Left ventricle myocardium inferior (tissue), 1 donor: ENCODE measurements at places on chromosomes 11 and 22. TPM values are rescaled to one million over a fixed set of nuclear protein-coding genes. Genes with fewer than 3 reads are reported as not detected.
A peak's percentile ranks its signal among the peaks of the same experiment; 100 is the strongest.

DNA sequence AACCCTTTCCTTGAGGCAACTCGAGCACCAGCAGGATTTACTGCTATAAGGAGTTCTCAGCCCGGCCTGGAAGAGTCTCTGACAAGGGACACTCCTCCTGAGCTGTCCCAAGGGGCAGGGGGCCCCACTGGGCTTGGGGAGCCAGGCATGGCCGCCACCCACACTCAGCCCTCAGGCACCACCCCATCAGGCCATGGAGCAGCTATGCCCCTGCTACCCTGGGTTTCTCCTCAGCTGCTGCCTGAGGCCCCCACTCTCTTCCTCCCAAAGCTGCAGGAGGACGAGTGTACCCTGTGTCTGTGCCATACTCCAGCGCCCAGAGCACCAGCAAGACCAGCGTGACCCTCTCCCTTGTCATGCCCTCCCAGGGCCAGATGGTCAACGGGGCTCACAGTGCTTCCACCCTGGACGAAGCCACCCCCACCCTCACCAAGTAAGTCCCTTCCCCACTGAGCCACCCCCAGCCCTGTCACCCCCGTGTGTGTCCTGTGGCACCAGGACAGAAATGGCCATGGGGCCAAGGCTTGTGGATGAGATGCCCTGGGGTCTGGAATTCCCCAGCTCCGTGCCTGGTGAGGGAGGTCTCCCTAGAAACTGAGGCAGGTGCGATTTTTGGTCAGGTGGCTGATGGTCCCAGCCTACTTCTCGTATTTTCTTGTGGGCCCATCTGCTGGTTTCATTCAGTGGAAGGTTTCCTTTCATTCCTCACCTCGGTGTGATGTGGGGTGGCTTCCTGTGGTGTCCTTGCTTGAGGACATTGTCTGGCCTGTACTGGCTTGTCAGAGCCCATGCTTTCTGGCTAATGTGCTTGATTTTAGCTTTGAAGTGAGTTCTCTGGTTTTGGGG, 28.4 kb downstream of the TAB1 start:
- peaks cover 79% of the 10 kb centered on the region for H3K36me3 ChIP-seq
- no peaks in the 10 kb centered on the region for H3K27me3 ChIP-seq
- DNase-seq, result no peak
- H3K4me3 ChIP-seq, result no peak overlapping the region
- peaks cover 34% of the 10 kb centered on the region for H3K4me1 ChIP-seq

GRCh38 chr22:20052309-20053259, 27.5 kb upstream of the DGCR8 start:
- no peak for DNase-seq
- no peak overlapping the region for H3K4me3 ChIP-seq
- peaks cover 20% of the 10 kb centered on the region for H3K4me1 ChIP-seq
- H3K36me3 ChIP-seq, result peaks cover 89% of the 10 kb centered on the region

- no peak overlapping the region for H3K4me3 ChIP-seq
- no peaks in the 10 kb centered on the region for H3K4me1 ChIP-seq
- no peak overlapping the region for H3K27ac ChIP-seq
- DNase-seq, result no peak
- no peaks in the 10 kb centered on the region for H3K36me3 ChIP-seq
Observed at GRCh38 chr11:77101043-77101537, 1.6 kb upstream of the OMP start.

GRCh38 chr11:25970726-25971508, 361.0 kb upstream of the ANO3 start:
- no peak for DNase-seq
- H3K27me3 ChIP-seq, result no peaks in the 10 kb centered on the region
- H3K4me3 ChIP-seq, result no peak overlapping the region
- H3K27ac ChIP-seq, result no peak overlapping the region
- H3K4me1 ChIP-seq, result no peaks in the 10 kb centered on the region

GRCh38 chr11:60918251-60918938, 4.4 kb downstream of the TMEM109 start:
- H3K4me3 ChIP-seq, result no peak overlapping the region
- peaks cover 64% of the 10 kb centered on the region for H3K4me1 ChIP-seq
- no peak overlapping the region for H3K27ac ChIP-seq
- H3K27me3 ChIP-seq, result no peaks in the 10 kb centered on the region
- no peak for DNase-seq
- peaks cover 39% of the 10 kb centered on the region for H3K36me3 ChIP-seq

- peaks cover 60% of the 10 kb centered on the region for H3K36me3 ChIP-seq
- H3K4me1 ChIP-seq, result peaks cover 27% of the 10 kb centered on the region
- H3K4me3 ChIP-seq, result no peak overlapping the region
- no peaks in the 10 kb centered on the region for H3K27me3 ChIP-seq
Observed at GRCh38 chr11:20088397-20089225, 71.7 kb downstream of the DBX1 start.

DNA sequence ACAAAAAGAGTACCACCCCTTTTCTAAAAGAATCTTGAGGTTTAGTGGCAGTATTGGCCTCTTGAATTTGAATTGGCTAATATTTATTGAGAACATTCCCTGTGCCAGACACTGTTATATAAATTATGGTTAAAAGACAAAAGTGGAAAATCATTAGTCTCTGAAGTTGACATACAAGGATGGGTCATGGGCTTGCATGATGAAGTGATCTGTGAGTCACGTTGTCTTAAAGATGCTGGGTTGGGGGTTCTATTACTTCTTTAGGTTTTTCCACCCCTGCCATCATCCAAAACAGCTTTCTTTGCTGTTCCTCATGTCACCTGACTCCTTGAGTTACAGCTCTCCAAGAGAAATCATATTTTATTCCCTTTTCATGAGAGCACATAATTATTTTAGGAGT, 85.0 kb downstream of the CD44 start:
- peaks cover 3% of the 10 kb centered on the region for H3K4me1 ChIP-seq
- H3K36me3 ChIP-seq, result peaks cover 10% of the 10 kb centered on the region
- no peaks in the 10 kb centered on the region for H3K27me3 ChIP-seq

GRCh38 chr11:7154881-7155361, 66.1 kb downstream of the RBMXL2 start:
- H3K4me3 ChIP-seq, result no peak overlapping the region
- no peak for DNase-seq

DNA sequence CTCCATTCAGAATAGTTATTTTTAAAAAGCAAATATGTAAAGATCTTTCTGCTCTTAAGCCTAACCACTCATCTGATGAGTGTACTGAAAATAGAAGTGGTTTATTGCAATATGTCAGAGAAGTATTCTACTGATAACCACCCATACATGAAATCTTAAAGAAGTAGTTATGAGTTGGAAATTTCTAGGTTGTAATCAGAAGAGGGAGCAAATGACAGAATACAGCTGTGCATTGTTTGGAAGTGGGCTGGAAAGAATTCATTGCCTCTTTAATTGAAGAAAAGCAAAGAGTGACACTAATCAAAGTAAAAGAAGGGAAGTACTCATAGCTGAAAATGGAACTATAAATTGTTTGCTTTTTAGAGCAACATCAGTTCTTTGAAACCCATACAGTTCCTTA, 39.4 kb downstream of the FDX1 start:
- H3K36me3 ChIP-seq, result peaks cover 2% of the 10 kb centered on the region
- H3K27me3 ChIP-seq, result no peaks in the 10 kb centered on the region
- H3K4me3 ChIP-seq, result no peak overlapping the region

DNA sequence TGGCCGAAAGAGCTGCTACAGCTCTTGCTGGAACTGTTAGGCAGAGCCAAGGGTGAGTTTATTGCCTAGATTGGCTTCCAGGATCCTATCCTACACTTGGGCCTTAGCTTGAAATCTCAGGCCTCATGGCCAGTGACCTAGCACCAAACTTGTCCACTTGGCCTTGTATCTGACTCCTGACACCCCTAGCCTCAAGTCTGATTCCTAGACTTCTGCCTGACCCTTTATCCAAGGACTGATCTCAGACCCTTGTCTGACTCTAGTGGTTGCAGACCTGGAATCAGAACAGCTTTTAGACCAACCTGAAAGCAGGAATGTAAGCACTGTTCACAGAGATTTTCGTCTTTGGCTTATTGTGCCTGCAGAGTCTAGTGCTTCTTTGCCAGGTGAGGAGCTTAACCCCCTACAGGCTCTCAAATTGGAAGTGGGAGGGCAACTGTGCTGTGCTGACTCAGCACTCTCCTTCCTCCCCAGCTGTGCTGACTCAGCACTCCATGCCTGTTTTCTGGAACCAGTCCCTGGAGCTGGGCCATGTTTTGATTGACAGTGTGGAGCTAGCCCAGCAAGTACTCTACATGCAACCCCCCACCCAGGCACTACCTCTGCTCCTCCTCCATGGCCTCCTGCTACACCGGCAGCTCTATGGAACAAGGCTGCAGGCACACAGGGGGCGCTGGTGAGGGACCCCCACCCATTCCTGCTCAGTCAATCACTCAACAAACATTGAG, 35.1 kb downstream of the RRP8 start:
- DNase-seq, result peak; percentile 51
- peak overlapping the region; percentile 51 for H3K27ac ChIP-seq
- H3K36me3 ChIP-seq, result no peaks in the 10 kb centered on the region
- no peaks in the 10 kb centered on the region for H3K27me3 ChIP-seq
- H3K4me1 ChIP-seq, result peaks cover 34% of the 10 kb centered on the region

- H3K4me3 ChIP-seq, result peak overlapping the region; percentile 96
- DNase-seq, result no peak
- peaks cover 35% of the 10 kb centered on the region for H3K36me3 ChIP-seq
- peaks cover 41% of the 10 kb centered on the region for H3K4me1 ChIP-seq
Observed at GRCh38 chr11:64924910-64925284, 408 bp downstream of the PPP2R5B start.

GRCh38 chr11:119450590-119451326, 27.8 kb upstream of the THY1 start:
- H3K27me3 ChIP-seq, result peaks cover 32% of the 10 kb centered on the region
- H3K27ac ChIP-seq, result no peak overlapping the region
- no peaks in the 10 kb centered on the region for H3K36me3 ChIP-seq
- no peak overlapping the region for H3K4me3 ChIP-seq

DNA sequence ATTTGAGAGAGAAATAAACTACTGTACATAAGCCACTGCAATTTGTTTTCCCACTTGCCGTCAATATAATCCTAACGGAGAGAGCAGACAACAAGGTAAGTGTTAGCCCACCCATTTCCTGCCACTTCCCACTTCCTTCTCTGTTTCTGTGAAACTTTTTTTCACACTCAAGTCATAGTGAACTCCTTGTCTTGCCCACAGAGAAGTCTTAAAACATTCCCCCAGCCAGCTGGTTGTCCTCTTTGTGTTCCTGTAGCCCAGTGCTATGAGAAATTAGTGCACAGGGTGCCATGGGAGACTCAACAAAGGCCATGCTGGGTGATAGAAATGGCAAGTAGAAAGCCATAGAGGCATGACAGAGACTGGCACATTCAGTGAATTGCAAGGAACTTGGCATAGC, 208.6 kb downstream of the BLID start:
- no peak for DNase-seq
- no peaks in the 10 kb centered on the region for H3K27me3 ChIP-seq
- no peaks in the 10 kb centered on the region for H3K4me1 ChIP-seq
- no peak overlapping the region for H3K4me3 ChIP-seq
- no peak overlapping the region for H3K27ac ChIP-seq
- no peaks in the 10 kb centered on the region for H3K36me3 ChIP-seq

BATF2 gene
- 1.3 TPM for total RNA-seq

VPREB1 gene
- not detected for total RNA-seq

ARHGAP8 gene
- total RNA-seq, result not detected

CD3D gene
- total RNA-seq, result not detected

RAC2 gene
- total RNA-seq, result 1.8 TPM

LINC01488 gene
- 0.38 TPM for total RNA-seq

GLYATL2 gene
- 0.44 TPM for total RNA-seq

FAM227A gene
- total RNA-seq, result 1.0 TPM

SYTL2 gene
- total RNA-seq, result 3.8 TPM

KRTAP5-2 gene
- total RNA-seq, result not detected
